ENCODE measurements at places on chromosomes 3 and 15. TPM values are rescaled to one million over a fixed set of nuclear protein-coding genes. Genes with fewer than 3 reads are reported as not detected.

Gene FBXO40
- not detected for polyA plus RNA-seq

Gene MST1R
- polyA plus RNA-seq = 106 TPM

Gene CILP
- polyA plus RNA-seq = 0.03 TPM

GRCh38 chr3:129890125-129890524 lies 3.4 kb downstream of the TMCC1 start:
- no peaks in the 10 kb centered on the region for H3K27me3 ChIP-seq
- no peak for DNase-seq
- H3K27ac ChIP-seq = no peak overlapping the region
- no peaks in the 10 kb centered on the region for H3K36me3 ChIP-seq
- peaks cover 16% of the 10 kb centered on the region for H3K4me1 ChIP-seq

- no peaks in the 10 kb centered on the region for H3K4me1 ChIP-seq
- no peak overlapping the region for H3K4me3 ChIP-seq
- no peak for DNase-seq
- no peak overlapping the region for H3K27ac ChIP-seq
- H3K36me3 ChIP-seq = peaks cover 8% of the 10 kb centered on the region
- H3K27me3 ChIP-seq = no peaks in the 10 kb centered on the region
Observed at GRCh38 chr3:44721231-44722102, 8.0 kb upstream of the ZNF501 start.

DNA sequence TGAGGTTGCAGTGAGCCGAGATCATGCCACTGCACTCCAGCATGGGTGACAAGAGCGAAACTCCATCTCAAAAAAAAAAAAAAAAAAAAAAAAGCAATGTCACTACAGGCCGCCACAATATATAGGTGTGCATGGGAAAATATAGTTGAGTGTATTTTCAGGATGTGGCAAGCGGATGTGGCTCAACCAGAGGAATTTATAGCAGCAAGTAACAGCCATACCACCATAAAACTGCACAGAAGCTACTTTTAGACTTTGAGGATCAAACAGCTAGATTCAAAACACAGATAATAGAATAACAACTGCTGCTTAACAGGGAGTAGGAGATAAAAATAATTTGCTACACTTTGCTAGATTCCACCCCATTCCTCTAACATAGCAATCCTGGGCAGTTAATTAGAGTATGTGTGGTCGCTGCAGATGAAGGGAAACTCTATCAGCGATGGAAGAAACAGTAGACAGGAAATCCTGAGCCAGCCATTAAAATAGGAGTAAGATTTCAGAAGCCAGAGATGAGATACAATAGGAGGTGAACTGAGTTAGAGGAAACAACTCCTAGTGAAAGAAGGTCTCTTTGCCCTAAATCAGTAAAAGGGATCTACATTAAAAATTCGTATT lies 318.7 kb upstream of the STT3B start:
- H3K27ac ChIP-seq = no peak overlapping the region
- no peaks in the 10 kb centered on the region for H3K27me3 ChIP-seq
- H3K4me3 ChIP-seq = no peak overlapping the region

DNA sequence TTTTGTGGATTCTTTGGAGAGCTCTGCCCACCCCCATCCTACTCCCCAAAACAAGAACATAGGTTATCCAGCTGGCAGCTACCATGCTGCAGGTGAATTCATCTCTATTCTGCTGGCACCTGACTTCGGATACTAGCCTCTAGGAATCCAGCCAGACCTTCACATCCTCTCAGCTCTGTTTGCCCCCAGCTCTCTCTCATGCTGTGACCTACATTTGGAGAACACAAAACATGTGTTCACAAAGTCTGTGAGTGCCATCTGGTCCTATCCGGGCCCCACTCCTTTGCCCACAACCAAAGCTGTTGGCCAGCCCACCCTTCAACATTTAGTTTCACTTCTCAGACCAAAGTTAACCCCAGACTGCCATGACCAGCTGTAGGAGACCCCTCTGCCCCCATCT lies 89.4 kb upstream of the C3orf80 start:
- peaks cover 4% of the 10 kb centered on the region for H3K4me1 ChIP-seq
- no peak for DNase-seq
- H3K36me3 ChIP-seq = no peaks in the 10 kb centered on the region
- no peak overlapping the region for H3K4me3 ChIP-seq
- no peaks in the 10 kb centered on the region for H3K27me3 ChIP-seq

DNA sequence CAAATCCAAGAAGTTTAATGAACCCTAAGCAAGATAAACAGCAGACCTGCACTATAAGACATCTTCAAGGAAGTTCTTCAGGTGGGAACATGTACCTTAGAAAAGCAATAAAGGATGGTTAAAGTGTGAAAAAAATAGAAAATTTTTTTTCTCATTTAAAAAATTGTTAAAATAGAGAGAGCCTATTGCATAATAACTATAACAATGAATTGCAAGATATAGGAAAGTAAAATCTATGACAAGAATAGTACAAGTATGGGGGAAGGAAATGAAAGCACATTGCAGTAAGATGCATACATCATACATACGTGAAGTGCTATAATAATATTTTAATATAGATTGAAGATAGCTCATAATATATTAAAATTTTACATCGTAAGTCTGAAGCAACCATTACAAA lies 310.1 kb upstream of the KCNMB2 start:
- no peak overlapping the region for H3K27ac ChIP-seq
- no peak overlapping the region for H3K4me3 ChIP-seq
- DNase-seq = no peak
- H3K27me3 ChIP-seq = no peaks in the 10 kb centered on the region

- no peak overlapping the region for H3K27ac ChIP-seq
- H3K36me3 ChIP-seq = no peaks in the 10 kb centered on the region
- DNase-seq = no peak
- no peaks in the 10 kb centered on the region for H3K4me1 ChIP-seq
- no peaks in the 10 kb centered on the region for H3K27me3 ChIP-seq
- no peak overlapping the region for H3K4me3 ChIP-seq
Observed at GRCh38 chr3:105585-105984, 91.0 kb upstream of the CHL1 start.

DNA sequence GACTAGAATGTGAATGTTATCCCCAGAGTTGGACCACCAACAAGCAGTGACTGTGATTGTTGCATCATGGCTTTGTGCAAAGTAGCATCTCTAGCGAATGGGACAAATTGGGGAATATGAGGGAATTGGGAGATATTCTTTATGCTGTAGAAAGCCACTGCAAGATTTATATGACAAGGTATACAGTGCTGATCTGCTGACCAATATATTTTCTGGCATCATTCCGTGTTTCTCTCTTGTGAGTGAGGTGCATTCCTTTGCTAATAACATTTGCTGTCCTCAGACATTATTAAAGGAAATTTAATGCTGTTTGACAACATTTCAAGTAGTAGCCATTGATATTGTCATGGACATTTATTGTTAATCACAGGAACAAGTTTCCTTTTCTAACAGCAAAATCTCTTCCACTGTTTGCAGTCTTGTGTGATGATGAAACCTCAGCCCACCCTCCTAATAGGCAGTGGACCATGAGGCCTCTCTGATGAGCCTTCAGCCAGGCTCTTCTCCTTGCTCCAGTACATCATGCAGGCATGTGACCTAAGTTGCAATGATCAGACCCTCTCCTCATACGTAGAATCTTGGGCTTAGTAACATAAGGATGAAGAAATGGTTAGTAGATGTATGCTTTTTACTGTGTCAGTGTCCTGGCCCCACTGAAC lies 16.1 kb downstream of the CNTN4 start:
- H3K36me3 ChIP-seq = no peaks in the 10 kb centered on the region
- no peak overlapping the region for H3K27ac ChIP-seq
- no peak for DNase-seq
- no peak overlapping the region for H3K4me3 ChIP-seq

DNA sequence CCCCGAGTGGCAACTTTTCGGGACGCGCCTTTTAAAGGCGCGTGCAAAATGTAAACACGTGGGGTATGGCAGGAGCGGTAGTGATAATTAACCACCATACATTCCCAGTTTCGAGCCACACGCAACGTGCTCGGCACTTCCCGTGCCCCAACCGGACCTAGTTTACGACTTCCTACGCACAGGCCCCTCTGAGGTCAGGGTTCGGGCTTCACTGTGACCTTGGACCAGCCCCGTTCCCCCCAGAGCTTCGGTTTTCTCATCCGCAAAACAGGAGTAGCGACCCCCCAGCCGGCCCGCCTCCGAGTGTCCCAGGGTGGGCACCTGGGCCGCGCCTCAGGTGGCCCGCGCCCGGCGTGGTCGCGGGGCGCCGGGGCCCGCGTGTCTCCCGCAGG lies 451 bp downstream of the CHCHD4 start:
- H3K36me3 ChIP-seq = peaks cover 32% of the 10 kb centered on the region
- H3K4me1 ChIP-seq = peaks cover 36% of the 10 kb centered on the region
- H3K27me3 ChIP-seq = no peaks in the 10 kb centered on the region
- DNase-seq = no peak
- peak overlapping the region; percentile 89 for H3K4me3 ChIP-seq

- no peaks in the 10 kb centered on the region for H3K4me1 ChIP-seq
- no peak for DNase-seq
- H3K36me3 ChIP-seq = no peaks in the 10 kb centered on the region
- H3K27me3 ChIP-seq = no peaks in the 10 kb centered on the region
- H3K4me3 ChIP-seq = no peak overlapping the region
Observed at GRCh38 chr3:70096376-70097066, 97.0 kb downstream of the SAMMSON start.

- no peaks in the 10 kb centered on the region for H3K4me1 ChIP-seq
- no peak overlapping the region for H3K4me3 ChIP-seq
- DNase-seq = no peak
- H3K27me3 ChIP-seq = peaks cover 11% of the 10 kb centered on the region
- H3K27ac ChIP-seq = no peak overlapping the region
Observed at GRCh38 chr15:84818261-84819131, 1.3 kb downstream of the ALPK3 start.

All from keratinocyte (primary cell).